Glutamatergic neuron (in vitro differentiated cells): ENCODE measurements at places on chromosomes 3 and 15. TPM values are rescaled to one million over a fixed set of nuclear protein-coding genes. Genes with fewer than 3 reads are reported as not detected.

The BFSP2 gene
- not detected for total RNA-seq

The EXOG gene
- 20.9 TPM for total RNA-seq

The CADM2 gene
- total RNA-seq, result 233 TPM

The AGTR1 gene
- not detected for total RNA-seq

DNA sequence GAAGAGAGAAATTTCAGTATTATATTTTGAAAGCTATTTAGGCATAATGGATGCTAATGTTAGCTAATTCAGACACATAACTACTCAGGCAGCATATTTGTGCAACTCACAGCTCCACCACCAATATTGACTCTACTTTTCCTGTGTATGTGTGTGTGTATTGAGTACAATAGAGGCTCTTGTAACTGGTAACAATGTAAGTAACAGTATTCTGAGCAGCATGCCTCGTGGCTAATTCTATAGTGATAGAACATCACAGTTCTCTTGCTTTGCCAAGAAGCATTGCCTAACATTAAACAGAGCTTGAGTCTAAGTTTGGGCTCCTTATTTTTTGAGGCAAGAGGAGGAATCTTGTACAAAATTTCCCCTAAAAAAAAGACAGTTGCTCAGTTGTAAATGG, 98.6 kb upstream of the ARHGEF26 start:
- H3K36me3 ChIP-seq, result no peaks in the 10 kb centered on the region
- no peaks in the 10 kb centered on the region for H3K27me3 ChIP-seq
- DNase-seq, result no peak
- no peak overlapping the region for H3K4me3 ChIP-seq

- DNase-seq, result no peak
- peak overlapping the region; percentile 48 for H3K4me3 ChIP-seq
- H3K27ac ChIP-seq, result peak overlapping the region; percentile 79
- peaks cover 5% of the 10 kb centered on the region for H3K36me3 ChIP-seq
Observed at GRCh38 chr3:37751537-37751936, 110.1 kb upstream of the CTDSPL start.

GRCh38 chr3:114860531-114860930, 286.6 kb downstream of the ZBTB20 start:
- H3K4me1 ChIP-seq, result peaks cover 9% of the 10 kb centered on the region
- DNase-seq, result no peak
- H3K27ac ChIP-seq, result no peak overlapping the region

DNA sequence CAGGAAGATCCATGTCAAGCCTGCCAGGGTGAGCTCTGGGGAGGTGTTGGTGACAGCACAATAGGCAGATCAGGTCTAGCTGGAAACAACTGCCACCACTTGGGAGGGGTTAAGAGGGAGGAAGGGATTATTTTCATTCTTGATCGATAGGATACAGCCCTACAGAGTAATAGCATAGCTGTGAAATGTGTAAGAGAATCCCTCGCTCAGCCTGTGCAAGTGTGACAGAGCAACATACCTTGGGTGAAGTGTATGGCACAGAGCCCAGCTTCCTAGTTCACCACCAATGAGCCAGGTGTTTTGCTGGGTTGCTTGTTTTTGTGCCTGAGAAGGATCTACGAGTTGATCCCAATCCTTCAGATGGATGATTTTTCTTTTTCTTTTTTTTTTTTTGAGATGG, 9.2 kb upstream of the DCUN1D1 start:
- H3K27ac ChIP-seq, result no peak overlapping the region
- peaks cover 6% of the 10 kb centered on the region for H3K36me3 ChIP-seq
- peaks cover 2% of the 10 kb centered on the region for H3K27me3 ChIP-seq
- no peak overlapping the region for H3K4me3 ChIP-seq

GRCh38 chr3:70890020-70890394, 577.6 kb upstream of the MDFIC2 start:
- no peaks in the 10 kb centered on the region for H3K36me3 ChIP-seq
- peaks cover 1% of the 10 kb centered on the region for H3K27me3 ChIP-seq
- H3K4me3 ChIP-seq, result no peak overlapping the region
- H3K27ac ChIP-seq, result no peak overlapping the region
- no peak for DNase-seq

GRCh38 chr3:18740631-18741583, 315.8 kb upstream of the SATB1 start:
- H3K4me3 ChIP-seq, result no peak overlapping the region
- H3K27me3 ChIP-seq, result no peaks in the 10 kb centered on the region
- no peak overlapping the region for H3K27ac ChIP-seq
- no peaks in the 10 kb centered on the region for H3K4me1 ChIP-seq
- no peaks in the 10 kb centered on the region for H3K36me3 ChIP-seq
- DNase-seq, result no peak

- no peak overlapping the region for H3K27ac ChIP-seq
- peaks cover 5% of the 10 kb centered on the region for H3K27me3 ChIP-seq
- H3K4me3 ChIP-seq, result no peak overlapping the region
- peaks cover 11% of the 10 kb centered on the region for H3K36me3 ChIP-seq
- H3K4me1 ChIP-seq, result no peaks in the 10 kb centered on the region
Observed at GRCh38 chr15:25185156-25185710, 230.4 kb downstream of the SNRPN start.
